ENCODE measurements at places on chromosomes 7 and 10.

- DNase-seq: no peak
These were observed 5.0 kb downstream of the ZYX start for GRCh38 chr7:143385891-143386781.

- peak; percentile 31 for DNase-seq
These were observed 152.5 kb downstream of the LCOR start for GRCh38 chr10:96984541-96985131.

DNA sequence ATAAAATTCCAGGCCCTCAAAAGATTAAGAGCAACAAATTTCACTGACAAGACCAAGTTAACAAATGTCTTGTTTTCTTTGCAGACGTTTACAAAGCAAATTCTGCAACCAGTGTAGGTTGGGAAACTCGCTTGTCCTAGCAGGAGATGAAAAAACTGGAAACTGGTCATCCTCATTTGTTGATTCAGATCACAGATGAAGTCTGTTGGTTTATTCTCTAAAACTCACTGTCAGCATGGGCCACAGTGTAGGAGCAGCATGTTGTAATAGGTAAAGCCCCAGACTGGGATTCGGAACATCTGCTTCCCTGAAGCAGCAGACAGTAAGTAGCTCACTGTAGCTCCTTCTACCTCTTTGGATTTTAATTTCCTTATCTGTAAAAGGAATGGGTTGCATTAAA is 31.5 kb downstream of the PANK1 start:
- DNase-seq: no peak

DNA sequence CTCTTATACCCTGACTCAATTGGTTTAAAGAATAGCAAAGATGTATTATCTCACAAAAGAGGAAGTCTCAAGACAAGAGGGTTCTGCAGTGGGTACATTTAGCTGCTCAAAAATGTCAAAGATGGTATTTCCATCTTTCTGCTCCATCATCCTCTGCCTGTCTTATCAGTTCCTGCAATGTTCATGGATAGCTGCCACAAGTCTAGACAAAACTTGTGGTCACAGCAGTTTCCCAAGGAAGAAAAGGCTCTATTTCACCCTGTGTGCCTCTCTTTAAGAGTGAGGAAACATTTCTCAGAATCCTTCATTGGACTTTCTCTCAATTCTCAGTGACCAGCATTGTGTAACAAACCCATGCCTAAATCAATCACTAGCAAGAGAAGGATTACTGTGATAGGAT is 634.2 kb upstream of the AUTS2 start:
- no peak for DNase-seq

DNA sequence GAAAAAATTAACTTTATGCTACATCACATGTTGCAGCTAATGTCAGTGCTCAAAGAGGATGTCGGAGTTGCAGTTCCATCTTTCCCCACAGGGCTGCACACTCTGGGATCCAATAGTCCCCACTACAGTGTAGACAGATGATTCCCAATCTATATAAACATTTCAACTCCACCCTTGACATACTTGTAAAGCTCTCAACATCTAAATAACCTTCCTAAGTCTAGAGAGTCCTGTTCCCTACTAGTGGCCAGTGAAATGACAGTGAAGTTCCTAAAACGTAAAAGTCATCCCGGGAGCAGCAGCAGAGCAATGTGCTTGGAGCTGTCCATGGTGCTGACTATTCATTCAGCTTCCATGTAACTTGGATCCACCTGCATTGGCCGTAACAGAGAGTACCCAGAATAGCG is 145.1 kb downstream of the GRM8 start:
- DNase-seq: peak; percentile 63

DNA sequence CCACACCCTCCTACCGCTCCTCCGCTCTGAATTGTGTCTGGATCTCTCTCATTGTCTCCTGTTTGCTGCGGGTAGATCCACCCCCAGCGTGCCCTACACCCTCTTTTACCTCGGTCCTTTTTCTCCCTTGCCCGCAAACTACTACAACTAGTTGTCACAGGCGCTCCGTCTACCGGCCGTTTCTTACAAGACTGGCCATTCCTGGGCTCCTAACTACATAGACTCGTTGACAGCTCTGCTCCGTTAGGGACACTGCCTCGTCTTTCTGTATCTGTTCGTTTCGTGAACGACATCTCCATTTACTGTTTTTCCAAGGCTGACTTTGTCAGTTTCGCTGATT is 786 bp downstream of the TAF3 start:
- peak; percentile 44 for DNase-seq

GRCh38 chr7:128937647-128938543 is at the start of gene IRF5:
TSS of gene IRF5 (plus strand) at chr7:128937927. CDS start at chr7:128942082, 4,155 bp downstream.
- DNase-seq: peak; percentile 18

DNA sequence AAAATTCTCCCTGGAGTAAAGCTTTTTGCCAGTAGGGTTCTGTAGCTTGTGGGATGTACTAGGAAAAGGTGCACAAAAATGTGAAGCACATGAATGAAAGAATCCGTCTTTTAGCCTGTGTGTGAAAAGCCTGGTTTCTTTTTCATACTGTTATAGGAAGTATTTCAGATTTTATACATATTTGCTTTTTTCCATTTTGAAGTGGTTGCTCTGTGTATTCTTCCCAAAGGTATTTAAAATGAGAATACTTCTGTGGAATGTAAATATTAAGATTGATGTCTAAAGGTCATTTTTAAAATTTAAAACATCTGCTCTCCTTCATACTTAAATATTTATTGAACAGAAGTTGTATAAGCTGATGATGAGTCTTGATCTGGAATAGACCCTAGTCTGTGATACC is 96.8 kb downstream of the CDK14 start:
- no peak for DNase-seq

- no peak for DNase-seq
These were observed 514.3 kb upstream of the ADARB2 start for GRCh38 chr10:2251631-2252030.

GRCh38 chr7:71486856-71487628 is 355.1 kb downstream of the GALNT17 start:
- DNase-seq: no peak

DNA sequence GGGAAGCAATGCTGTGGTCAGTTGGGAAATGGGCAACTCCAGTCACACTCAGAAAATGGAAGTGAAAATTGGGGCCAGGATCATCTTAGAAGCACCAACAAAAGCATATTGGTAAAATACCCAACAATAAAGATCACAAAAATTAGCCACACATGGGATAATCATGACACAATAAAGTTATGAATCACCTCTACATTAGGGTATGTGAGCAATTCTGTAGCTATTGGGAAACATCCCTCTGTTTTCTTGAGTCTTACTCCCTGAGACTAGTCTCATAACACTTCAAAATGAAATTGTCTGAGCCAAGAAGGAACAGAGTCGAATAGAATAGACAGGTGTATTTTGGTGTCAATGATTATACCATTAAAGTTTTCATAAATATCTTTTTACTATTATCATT is 178.3 kb downstream of the DYNC1I1 start:
- no peak for DNase-seq

DNA sequence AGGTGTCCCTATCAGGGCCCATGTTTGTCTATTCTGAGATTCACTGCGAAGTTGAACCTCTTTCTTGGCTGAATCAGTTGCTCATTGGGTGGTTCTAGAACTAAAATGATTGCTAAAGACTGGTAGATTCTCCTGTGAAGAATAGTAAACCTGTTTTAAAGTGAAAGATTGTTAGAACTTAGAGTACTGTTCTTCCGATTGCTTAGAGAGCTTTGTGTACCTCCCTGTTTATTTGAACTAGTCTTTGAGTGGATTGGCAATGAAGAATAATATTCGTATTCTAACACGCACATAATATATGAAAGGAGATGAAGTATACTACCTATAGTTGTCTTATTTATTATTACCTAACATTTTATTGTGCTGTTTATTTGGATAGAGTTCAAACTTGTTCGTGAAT is 124.8 kb upstream of the RPA3 start:
- DNase-seq: no peak

DNA sequence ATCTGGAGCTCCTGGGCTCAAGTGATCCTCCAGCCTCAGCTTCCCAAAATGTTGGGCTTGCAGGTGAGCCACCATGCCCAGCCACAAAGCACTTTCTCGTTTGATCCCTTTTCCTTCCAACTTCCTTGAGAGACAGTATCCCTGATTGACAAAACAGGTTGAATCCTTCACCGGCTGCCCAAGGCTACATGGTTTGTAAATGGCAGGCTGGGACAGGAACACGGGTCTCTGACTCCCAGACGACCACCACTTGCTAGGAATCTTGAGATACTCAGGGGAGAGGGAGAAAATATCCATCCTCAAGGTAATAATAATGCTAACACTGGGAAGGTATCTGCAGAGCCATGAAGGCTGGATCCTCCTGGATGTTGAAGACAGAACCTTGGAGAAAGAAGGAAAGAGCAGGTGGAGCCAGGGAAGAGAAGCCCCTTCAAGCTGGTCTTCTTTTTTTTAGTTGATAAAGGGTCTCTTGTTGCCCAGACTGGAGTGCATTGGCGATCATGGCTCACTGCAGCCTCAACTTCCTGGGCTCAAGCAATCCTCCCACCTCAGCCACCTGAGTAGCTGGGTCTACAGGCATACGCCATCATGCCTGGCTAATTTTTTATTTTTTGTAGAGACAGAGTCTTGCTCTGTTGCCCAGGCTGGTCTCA is 19.8 kb downstream of the MMRN2 start:
- DNase-seq: no peak

GRCh38 chr7:79182283-79182682 is 271.2 kb downstream of the MAGI2 start:
- no peak for DNase-seq

GRCh38 chr7:3861941-3862340 is 560.9 kb downstream of the SDK1 start:
- peak; percentile 3 for DNase-seq

- DNase-seq: no peak
These were observed 10.1 kb downstream of the RASGEF1A start for GRCh38 chr10:43256531-43257346.

- no peak for DNase-seq
These were observed 22.2 kb upstream of the UNCX start for GRCh38 chr7:1210321-1210978.

- DNase-seq: no peak
These were observed 380.2 kb downstream of the EXOC4 start for GRCh38 chr7:133633055-133633454.

DNA sequence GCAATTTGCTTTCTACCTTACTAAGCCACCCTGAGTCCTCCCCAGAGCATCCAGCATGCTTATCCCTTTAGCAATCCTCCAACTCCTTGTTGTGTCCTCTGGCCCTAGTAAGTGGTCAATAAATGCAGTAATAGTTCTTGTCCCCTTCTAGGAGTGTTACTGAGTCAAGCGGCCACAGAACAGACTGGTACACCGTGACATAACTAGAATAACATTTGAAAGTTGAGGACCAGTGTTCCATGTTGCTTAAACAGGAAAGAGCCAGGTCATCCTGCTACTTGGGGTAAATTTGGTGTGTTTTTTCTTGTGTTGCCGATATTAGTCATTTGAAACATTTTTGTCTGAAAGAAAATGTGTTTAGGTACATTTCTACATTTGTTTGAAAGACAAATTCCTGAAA is 4.8 kb upstream of the CDK6 start:
- DNase-seq: no peak

DNA sequence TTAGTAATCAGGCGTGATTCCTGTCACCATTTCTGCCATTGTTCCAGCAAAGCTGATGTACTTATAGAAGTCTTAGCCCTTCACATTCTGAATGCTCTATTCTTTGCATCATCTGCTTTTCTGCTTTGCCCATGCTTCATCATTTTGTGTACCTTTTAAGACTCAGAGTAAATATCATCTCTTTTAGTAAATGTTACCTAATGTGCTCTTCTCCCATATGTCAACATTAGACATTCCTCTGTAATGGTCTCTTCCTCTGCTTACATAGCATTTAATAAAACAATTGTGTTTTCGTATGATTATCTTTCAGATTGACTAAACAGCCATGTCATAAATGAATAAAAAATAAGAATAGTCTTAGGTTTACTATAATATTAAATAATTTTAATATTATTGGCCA is 719.6 kb upstream of the GRM3 start:
- DNase-seq: no peak

DNA sequence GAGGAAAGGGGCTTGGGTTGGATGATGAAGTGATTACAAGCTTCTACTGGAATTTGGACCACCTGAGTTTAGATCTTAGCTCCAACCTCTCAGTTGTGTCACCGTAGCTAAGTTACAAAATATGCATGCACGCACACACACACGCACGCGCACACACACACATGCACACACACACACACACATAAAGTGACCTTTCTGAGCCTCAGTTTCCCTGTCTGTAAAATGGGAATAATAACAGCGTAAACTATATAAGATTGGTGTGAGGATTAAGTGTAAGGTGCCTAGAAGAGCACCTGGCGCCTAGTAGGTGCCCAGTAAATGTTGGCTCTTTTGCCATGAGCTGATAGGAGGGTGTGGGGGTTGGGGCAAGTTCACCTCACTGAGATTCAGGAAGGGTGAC is 12.6 kb upstream of the AQP1 start:
- no peak for DNase-seq

DNA sequence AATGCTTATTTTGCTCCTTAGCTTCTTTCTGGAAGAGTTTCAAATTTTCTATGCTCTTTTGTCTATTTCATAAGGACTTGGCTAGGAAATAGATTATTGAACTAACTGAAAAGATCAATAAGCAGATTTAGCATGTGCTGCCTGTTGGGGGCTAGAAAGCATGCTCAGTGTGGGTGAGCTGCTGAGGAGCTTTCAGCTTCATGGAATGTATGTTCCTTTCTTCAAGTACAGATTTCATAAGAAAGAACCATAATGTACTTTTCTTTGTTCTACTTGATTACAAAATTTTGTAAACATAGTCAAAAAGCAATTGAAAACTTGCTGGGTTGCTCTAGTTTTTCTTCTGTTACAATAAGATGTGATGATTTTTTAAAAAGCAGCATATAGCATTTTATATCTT is 73.8 kb downstream of the TAF3 start:
- DNase-seq: no peak

- DNase-seq: no peak
These were observed 1.6 kb downstream of the VPS26A start for GRCh38 chr10:69125554-69125953.

- no peak for DNase-seq
These were observed 3.7 kb downstream of the FUOM start for GRCh38 chr10:133353988-133354605.

- no peak for DNase-seq
These were observed 2.9 kb downstream of the DEPP1 start for GRCh38 chr10:44975431-44976331.

DNA sequence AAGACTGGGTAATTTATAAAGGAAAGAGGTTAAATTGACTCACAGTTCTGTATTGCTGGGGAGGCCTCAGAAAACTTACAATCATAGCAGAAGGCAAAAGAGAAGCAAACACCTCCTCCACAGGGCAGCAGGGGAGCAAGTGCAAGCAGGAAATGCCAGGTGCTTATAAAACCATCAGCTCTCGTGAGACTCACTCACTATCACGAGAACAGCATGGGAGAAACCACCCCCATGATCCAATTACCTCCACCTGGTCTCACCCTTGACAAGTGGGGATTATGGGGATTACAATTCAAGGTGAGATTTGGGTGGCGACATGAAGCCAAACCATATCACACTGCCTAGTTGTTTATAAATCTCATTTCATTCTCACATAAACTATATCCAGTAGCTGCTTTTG is 28.0 kb upstream of the CPN1 start:
- no peak for DNase-seq

All from globus pallidus (tissue), 1 donor.